Caco-2 (cell line): ENCODE measurements at places on chromosomes 7 and 10. TPM values are rescaled to one million over a fixed set of nuclear protein-coding genes. Genes with fewer than 3 reads are reported as not detected.

Gene ERLIN1
- 54.4 and 59.0 TPM in 2 replicates for total RNA-seq

Gene H2BK1
- total RNA-seq: not detected in 2 replicates

Gene CYP2C19
- total RNA-seq: 0.86 and 1.0 TPM in 2 replicates

Gene HMX2
- 1.4 and 1.7 TPM in 2 replicates for total RNA-seq

Gene EPHB6
- total RNA-seq: 2.7 and 3.9 TPM in 2 replicates

Gene TMEM236
- total RNA-seq: 0.60 and 0.64 TPM in 2 replicates

Gene FKBP6
- not detected in 2 replicates for total RNA-seq

Gene CDNF
- total RNA-seq: 3.4 and 3.9 TPM in 2 replicates

Gene SPDYE2B
- not detected in 2 replicates for total RNA-seq

Gene SUN3
- total RNA-seq: not detected in 2 replicates

Gene NPFFR1
- not detected in 2 replicates for total RNA-seq

Gene BTBD16
- not detected in 2 replicates for total RNA-seq

Gene ZNF425
- total RNA-seq: 2.6 and 4.0 TPM in 2 replicates

Gene SNX13
- total RNA-seq: 36.6 and 41.8 TPM in 2 replicates

Gene FZD8
- total RNA-seq: 2.4 and 3.4 TPM in 2 replicates

Gene SCD
- total RNA-seq: 449 and 457 TPM in 2 replicates

Gene ACTR3C
- total RNA-seq: 8.0 and 9.2 TPM in 2 replicates

Gene TAS2R5
- 1.7 TPM in 2 replicates for total RNA-seq

Gene GLI3
- total RNA-seq: 1.00 and 1.1 TPM in 2 replicates

Gene ABCB1
- 34.6 and 37.3 TPM in 2 replicates for total RNA-seq

Gene GHRHR
- not detected in 2 replicates for total RNA-seq

Gene NRP1
- 99.3 and 123 TPM in 2 replicates for total RNA-seq

Gene FRMPD2
- total RNA-seq: 0.12 TPM in 1 of 2 replicates, not detected in the other

Gene EBF3
- 0.63 and 0.79 TPM in 2 replicates for total RNA-seq

Gene PILRA
- 0.68 TPM in 1 of 2 replicates, not detected in the other for total RNA-seq
